Activated T-cell treated with anti-CD3 and anti-CD28 coated beads, Interleukin-2, amount 50 U/mL, for 1 hour (primary cell): ENCODE measurements at places on chromosomes 12 and 14.

DNA sequence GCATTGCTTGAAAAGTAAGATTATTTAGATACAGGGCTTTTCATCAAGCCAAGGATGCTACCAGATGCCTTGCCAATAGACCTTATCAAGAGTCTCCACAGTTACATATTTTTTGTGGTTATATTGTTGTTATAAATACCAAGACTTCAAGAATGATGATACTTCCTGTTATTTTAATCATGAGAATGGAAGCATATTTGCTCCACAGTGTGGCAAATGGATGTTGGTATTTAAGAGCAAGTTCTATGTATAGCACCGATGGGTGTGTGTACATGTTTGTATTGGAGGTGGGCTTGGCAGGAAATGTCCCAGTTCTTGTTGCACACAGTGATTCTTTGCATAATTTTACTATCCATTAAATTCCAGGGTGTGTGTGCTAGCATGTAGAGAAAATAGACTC lies 4.4 kb upstream of the NID2 start:
- no peak for DNase-seq

DNA sequence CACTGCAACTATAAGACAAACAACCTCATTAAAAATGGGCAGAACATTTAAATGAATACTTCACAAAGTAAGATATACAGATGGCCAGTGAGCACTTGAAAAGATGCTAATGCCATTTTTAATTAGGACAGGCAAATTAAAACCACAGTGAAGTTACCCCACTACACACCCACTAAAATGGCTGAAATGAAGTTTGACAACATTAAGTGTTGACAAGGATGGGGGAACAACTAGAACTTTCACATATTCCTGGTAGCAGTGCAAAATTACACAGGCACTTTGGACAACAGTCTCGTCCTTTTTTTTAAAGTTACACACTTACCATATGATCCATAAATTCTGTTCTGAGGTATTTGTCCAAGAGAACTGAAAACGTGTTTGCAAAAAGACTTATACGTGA lies 278.9 kb upstream of the DIO3 start:
- no peak for DNase-seq

DNA sequence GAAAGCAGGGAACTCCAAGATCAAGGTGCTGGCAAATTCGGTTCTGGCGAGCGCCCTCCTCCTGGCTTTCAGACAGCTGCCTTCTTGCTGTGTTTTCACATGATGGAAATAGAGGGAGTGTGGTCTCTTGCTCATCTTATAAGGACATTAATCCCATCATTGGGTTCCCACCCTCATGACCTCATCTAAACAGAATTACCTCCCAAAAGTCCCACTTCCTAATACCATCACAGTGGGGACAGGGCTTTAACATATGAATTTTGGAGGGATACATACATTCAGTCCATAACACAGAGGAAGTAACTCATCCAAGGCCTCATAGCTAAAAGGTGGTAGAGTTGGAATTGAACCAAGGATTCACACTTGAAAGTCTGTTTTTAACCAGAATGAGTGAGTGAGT lies 28.6 kb downstream of the DYRK2 start:
- no peak for DNase-seq

DNA sequence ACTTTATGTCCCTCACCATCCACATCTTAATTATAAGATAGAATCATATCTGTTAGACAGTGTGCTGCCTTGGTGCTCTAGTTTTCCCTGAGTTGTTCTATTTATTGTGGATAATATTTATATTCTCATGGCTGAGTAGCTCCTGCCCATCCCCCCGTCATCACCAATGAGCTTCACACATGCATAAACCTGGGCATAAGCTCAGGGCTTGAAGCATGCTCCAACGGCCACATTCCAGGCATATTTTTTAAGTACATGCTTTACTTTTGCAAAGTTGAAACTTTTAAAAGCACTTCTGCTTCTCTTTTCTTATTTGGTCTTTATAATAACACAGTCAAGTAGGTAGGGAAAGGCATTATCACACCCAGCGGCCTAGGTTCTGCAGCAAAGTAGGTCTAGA lies 3.4 kb upstream of the FBXO34 start:
- DNase-seq: no peak

- DNase-seq: no peak
These were observed 7.8 kb downstream of the SLC38A1 start for GRCh38 chr12:46260913-46261476.

DNA sequence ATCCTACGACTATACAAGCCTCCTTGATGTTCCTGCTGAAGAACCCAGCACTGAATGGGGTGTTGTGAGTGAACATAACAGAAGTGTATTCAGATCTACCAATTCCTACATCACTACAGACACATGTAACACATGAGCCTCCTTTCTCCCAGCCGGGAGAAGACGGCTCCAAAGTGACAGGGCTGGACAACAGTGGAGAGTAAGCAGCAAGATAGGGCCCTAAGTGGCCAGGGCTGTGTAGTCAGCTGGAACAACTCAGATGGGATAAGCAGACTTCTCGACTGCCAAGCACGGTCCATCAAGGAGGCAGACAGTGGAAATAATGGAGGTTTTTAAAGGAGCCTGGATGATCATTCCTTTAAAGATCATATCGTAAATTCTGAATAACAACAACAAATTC lies 73.5 kb downstream of the TTC7B start:
- DNase-seq: no peak

- DNase-seq: peak; percentile 38
These were observed 62.3 kb downstream of the PTPN21 start for GRCh38 chr14:88492272-88493089.

- no peak for DNase-seq
These were observed 130.4 kb downstream of the FLRT2 start for GRCh38 chr14:85660243-85660922.

DNA sequence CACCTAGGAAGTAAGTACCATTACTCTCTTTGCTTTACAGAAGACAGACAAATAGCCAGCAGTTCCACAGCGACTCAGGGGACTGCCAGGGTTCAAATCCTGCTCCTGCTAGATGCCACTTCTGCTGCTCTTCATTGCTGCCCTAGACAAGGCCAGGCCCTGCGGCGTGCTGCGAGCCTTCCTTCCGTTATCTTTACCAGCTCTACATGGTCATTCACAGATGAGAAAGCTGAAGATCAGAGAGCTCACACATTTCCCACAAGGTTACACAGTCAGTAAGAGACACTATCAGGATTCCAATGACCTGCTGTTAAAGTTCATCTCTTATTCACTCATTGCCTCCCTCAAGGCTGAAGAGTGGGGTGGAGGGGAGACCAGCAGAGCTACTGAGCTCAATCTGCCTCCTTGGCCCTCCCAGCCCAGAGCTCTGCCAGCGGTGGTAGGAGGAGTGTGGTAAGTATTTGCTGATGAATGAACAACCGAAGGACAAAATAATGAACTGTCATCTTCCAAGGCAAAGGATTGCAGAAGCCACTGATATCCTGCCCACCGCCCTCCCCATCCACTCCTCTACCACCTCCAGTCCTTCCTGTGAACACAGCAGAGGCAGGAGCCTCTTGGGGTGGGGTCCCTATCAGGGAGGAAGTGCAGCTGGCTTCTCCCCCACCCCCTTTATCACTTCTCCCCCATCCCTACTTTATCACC lies 14.6 kb upstream of the HDAC7 start:
- DNase-seq: no peak

DNA sequence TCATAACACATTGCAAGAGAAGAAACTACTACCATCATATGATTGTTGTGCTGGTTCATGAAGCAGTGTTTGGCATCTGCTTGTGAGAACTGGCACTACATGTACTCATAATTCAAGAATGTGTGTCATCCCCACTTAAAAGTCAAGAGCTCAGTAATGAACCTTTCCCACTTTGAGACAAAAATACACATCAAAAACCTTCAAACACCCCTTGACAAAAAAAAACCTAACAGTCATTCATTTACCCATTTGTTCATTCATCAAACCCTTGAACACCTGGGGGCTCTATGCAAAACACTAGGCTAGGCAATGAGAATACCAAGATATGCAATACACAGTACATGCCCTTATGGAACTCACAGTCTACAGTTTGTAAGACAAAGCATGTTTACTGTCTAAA lies 40.0 kb downstream of the KIF21A start:
- DNase-seq: no peak

- no peak for DNase-seq
These were observed 14.7 kb downstream of the SLC2A14 start for GRCh38 chr12:7857971-7858370.

- no peak for DNase-seq
These were observed 66.6 kb downstream of the CLMN start for GRCh38 chr14:95253039-95253630.

DNA sequence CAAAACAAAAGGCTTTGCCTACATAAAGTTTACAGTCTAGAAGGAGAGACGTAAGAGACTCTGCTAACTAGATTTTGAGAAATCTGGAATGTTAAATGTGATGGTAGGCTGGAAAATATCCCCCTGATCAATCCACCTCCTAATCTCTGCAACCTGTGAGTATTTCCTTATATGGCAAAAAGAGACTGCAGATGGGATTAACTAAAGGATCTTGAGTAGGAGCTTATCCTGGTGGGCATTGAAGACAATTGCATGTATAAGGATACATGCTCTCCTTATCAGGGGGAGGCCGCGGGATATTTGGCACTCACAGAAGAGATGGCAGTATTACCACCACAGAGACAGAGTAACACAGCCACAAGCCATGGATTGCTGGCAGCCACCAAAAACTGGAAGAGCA lies 95.2 kb downstream of the EGLN3 start:
- no peak for DNase-seq

- DNase-seq: peak; percentile 29
These were observed 827.9 kb downstream of the BCL11B start for GRCh38 chr14:98444077-98444476.

- DNase-seq: no peak
These were observed 86.6 kb downstream of the CDK17 start for GRCh38 chr12:96313606-96314005.

DNA sequence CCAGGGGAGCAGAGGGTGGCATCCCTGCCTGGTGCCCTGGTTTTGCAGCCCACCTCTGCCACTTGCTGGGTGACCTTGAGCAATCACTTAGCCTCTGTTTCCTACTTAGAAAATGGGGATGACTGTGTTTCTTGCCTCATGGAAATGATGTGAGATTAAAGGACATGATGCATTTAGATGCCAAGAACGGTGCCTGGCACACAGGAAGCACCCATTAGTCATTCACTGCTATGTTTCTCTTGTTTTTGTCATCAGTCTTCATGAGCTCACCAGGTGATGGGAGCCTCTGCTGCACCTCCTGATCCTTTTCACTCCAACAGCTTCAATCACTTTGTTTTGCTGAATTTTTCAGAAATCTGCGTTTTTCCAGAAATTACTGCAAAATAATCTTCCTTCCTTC lies 23.6 kb upstream of the ATF1 start:
- DNase-seq: no peak

GRCh38 chr12:65867394-65867793 lies 43.1 kb downstream of the HMGA2 start:
- no peak for DNase-seq

GRCh38 chr12:124480469-124481256 lies 86.7 kb downstream of the NCOR2 start:
- no peak for DNase-seq

GRCh38 chr14:55710506-55711041 lies 130.6 kb downstream of the KTN1 start:
- no peak for DNase-seq

DNA sequence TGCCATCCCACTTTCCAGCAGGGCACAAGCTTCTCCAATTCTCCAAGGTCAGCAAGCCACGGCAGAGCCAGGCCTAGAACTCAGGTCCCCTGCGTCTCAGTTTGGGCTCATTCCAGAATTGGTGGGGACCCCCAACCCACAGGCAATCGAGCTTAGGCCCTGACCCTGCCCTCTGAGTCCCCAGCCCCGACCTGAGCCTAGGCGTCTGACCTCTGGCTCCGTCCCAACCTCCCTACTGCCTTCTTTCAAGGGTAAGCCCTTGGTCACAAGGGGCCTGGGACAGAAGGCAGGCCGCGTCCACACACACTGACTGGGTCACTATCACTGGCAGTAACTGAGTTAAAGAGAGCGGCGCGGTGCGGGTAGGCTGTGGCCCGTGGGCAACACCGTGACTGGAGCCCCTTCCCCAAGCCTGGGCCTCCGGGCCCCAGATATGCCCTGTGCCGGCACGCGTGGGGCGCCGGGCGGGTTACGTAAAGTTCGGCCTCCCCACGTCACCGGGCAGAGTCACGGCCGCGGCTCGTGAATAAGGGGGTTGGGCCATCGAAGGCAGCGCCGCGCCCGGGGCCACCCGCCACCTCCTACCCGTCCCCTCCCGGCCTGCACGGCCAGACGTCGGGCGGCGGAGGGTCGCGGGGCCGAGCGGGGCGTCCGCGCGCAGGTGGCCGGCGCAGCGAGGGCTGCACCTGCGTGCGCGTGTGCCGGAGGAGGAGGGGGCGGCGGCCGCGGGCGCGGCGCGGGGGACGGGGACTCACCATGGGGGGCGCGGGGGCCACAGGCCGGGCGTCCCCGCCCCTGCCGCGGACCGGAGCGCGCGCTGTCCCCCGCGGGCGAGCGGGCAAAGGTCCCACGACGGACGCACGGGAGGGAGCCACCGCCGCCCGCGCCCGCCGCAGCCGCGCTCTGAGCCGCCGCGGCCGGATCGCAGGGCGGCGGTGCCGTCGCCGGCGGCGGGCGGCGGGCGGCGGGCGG lies 516 bp downstream of the ANKRD9 start:
- DNase-seq: peak; percentile 61

DNA sequence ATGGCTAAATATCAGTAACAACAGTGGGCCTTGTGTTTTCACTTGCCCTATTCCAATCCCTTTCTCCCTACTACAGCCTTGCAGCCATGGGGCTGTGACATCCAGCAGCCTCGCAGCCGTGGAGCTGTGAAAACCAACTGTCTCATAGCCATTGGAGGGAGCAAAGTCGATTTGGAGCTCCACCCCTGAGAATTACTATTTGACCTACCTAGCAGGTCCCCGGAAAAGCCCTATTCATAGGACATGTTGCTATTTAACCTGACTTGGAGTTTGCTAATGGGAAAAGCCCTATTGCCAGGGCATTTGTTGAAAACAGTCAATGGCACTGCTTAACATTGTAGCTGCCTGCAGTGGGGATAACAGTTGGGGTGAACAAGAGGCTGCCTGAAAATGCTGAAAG lies 33.3 kb downstream of the ERG28 start:
- DNase-seq: no peak

- DNase-seq: no peak
These were observed 11.4 kb downstream of the TMX1 start for GRCh38 chr14:51251486-51251885.

- DNase-seq: peak; percentile 83
These were observed at the start of gene AACS for GRCh38 chr12:125065021-125065918. Gene AACS (plus strand): TSS chr12:125065435. CDS start chr12:125065585, 150 bp downstream.

DNA sequence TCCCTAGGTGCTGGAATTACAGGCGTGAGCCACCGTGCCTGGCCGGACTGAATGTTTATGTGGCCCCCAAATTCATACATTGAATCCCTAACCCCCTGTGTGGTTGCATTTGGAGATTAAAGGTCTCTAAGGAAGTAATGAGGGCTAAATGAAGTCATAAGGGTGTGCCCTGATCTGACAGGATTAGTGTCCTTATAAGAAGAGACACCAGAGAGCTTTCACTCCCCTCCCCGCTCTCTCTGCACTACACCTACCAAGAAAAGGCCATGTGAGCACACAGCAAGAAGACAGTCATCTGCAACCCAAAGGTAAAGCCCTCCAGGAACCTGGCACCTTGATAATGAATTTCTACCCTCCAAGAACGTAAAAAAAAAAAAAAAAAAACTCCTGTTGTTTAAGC lies 212.1 kb upstream of the CAND1 start:
- DNase-seq: no peak
